CD4-positive, alpha-beta T cell treated with Interferon alpha-2 for 1 hour (primary cell): ENCODE measurements at places on chromosomes 1 and 21.

DNA sequence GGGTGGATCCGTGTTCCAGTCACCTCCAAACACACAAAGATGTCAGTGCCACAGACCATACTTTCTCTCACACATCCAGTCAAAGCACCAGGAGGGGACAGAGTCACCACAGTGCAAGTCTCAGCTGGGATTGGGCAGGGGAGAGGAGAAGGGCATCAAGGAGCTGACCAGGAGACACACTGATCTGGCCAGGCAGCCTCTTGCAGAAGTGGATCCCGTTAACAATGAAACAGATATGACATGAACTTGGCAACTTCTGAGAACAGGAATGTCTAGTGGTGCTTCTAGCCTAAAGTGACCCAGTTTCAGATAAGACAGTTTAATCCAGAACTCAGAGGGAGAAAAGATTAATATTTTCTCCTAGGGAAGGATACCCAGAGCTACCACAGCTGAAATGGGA, 71.0 kb downstream of the HIVEP3 start:
- DNase-seq = no peak

DNA sequence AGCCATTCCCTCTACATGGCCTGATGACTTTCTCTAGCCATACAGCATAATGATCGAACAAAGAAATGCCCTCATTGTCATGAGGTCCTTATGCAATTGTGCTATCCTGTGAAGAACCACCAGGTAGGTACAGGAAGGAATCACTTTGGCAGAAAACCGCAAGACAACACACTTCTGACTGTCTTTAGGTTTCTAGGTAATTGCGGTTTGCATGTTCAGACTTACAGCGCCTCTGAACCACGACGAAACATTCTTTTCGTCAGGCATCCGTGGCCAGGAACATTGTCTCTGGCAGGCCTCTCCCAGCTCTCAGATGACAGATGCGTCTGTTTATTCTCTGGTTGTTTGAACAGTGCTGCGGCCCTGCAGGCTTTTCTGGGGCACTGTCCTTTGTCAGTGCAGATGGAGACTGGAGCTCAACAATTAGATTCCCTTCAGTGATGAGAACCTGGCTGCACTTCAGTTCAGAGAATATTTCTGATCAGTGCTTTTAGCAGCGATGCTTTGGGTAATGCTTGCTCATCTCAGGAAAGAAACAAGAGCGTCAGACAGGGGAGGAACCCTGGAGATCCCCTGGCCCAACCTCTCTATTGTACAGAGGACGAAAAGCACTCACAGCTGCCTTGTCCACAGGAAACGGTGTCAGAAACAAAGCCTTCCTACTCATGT, 63.4 kb downstream of the B3GALT5 start:
- no peak for DNase-seq

GRCh38 chr1:82019508-82019907, 218.8 kb downstream of the ADGRL2 start:
- no peak for DNase-seq

DNA sequence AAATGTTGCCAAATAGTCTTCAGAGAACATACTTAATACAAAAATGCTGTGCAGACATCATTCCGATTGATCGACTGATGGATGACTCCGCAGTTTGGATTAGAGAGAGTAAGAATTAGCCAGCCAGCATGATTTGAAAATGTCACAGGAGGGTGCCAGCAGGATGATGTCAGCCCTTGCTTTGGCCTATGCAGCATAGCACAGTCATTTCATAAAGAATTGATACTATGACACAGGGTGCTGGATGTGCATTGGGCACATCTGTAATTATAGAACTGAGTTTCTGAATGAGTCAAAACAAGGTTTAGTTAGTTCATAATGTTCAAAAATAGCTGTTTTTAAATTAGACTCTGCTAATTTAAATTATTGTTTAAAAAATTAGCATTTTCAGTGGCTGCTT, 21.6 kb upstream of the TRAF5 start:
- no peak for DNase-seq

DNA sequence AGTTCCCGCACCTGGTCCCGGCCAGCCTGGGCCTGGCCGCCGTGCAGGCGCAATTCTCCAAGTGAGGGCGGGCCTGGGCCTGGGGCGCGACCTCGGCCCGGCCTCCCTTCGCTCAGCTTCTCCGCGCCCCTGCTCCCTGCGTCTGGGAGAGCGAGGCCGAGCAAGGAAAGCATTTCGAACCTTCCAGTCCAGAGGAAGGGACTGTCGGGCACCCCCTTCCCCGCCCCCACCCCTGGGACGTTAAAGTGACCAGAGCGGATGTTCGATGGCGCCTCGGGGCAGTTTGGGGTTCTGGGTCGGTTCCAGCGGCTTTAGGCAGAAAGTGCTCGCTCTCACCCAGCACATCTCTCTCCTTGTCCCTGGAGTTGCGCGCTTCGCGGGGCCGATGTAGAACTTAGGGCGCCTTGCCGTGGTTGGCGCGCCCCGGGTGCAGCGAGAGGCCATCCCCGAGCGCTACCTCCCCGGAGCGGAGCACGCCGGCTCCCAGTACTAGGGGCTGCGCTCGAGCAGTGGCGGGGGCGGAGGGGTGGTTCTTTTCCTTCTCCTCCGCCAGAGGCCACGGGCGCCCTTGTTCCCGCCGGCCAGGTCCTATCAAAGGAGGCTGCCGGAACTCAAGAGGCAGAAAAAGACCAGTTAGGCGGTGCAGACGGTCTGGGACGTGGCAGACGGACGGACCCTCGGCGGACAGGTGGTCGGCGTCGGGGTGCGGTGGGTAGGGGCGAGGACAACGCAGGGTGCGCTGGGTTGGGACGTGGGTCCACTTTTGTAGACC, 1.2 kb downstream of the OLIG1 start:
- no peak for DNase-seq

- DNase-seq = no peak
Measured at GRCh38 chr21:32183396-32183795, 95.5 kb downstream of the MIS18A start.

- no peak for DNase-seq
Measured at GRCh38 chr1:220872296-220872695, 6.9 kb upstream of the HLX start.

DNA sequence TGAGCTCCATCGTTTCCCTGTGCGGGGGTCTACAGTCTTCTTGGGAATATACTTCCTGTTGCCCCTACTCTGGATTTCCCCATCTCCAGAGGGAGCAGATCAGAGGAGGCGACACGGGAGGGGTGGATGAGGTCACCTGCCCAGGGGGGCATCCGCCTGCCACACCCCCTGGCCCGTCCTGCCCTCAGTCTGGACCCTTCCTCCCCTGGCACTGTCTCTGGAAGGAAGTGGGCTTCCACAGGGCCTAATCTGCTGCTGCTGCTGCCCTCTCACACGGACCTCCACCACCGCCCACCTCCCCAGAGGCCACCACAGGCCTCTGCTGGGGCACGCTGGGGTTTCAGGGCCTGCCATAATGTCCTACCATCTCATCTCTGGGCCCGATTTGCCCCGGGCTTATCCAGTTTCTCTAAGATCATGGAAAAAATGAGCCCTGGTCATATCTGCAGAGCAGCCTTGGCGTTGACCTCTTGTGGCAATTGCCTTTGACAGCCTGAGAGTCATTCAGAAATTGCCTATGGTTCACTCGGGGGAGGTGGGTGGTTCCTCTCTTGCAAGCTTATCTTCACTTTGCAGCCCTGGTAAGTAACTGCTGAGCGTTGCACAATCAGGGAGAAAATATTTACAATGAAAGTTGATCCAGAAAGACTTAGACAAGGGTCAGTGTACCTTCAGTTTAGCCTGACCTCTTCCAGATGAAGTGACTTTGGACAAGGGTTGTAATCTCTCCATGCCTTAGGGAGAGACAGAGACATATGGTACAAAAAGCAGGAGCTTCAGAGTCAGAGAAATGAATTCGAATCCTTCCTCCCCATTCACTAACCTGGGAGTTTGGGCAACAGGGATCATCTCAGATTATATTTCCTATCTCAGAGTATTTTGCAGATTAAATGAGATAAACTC, 252.4 kb downstream of the TOMM20 start:
- DNase-seq = no peak

GRCh38 chr1:201369209-201369608, 8.3 kb downstream of the TNNT2 start:
- DNase-seq = no peak

DNA sequence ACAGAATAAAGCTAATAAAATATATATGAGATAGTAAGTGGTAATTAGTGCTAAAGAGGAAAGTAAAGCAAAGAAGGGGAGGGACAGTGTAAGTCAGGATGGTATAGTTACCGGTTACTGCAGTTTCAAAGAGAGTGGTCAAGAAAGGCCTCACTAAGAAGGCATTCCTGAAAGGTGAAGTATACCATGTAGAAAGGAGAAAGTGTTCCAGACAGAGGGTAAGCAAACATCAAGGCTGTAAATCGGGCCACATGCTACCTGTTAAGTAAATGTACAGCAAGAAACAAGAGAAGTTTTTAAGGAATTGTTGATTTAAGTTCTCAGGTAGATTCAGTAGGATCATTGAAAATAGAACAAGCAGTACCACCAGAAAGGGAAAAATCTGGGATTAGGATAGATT, 9.7 kb downstream of the DESI2 start:
- no peak for DNase-seq

- peak; percentile 58 for DNase-seq
Measured at GRCh38 chr21:41367945-41368734, 6.3 kb downstream of the MX2 start.

DNA sequence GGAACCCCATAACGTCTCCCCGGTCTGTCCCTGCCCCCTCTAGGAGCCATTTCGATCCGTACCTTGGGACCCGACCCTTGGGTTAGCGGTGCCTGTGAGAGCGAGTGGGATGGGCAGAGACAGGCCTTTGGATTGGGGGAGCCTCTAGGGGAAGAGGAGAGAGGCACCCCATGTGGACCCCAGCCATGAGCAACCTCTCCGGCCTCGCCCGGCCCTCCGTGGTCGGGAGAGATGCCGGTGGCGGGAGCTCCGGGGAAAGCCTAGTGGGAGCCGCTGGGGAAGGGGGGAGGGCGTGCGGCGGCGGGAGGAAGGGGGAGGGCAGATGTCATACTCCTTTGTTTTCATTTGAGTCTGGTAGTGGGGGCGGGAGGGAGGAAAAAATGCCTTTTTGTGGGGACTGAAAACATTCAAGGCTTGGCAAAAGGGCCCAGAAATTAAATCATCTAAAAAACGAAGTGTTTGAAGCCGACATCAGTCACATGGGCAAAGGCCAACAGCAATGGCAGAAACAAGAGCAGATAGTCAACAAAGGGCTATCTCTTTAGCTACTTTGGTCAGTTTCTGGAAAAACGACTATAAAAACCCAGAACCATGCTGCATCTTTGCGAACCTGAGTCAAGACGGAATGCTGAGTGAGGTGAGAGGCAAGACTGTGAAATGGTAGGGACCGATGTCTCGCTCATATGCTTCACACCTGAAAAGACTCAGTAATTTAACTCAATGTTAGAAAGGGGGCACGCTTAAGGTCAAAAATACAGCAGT, 758 bp downstream of the PTBP2 start:
- DNase-seq = no peak

- no peak for DNase-seq
Measured at GRCh38 chr1:235024711-235025421, 103.8 kb downstream of the TOMM20 start.

DNA sequence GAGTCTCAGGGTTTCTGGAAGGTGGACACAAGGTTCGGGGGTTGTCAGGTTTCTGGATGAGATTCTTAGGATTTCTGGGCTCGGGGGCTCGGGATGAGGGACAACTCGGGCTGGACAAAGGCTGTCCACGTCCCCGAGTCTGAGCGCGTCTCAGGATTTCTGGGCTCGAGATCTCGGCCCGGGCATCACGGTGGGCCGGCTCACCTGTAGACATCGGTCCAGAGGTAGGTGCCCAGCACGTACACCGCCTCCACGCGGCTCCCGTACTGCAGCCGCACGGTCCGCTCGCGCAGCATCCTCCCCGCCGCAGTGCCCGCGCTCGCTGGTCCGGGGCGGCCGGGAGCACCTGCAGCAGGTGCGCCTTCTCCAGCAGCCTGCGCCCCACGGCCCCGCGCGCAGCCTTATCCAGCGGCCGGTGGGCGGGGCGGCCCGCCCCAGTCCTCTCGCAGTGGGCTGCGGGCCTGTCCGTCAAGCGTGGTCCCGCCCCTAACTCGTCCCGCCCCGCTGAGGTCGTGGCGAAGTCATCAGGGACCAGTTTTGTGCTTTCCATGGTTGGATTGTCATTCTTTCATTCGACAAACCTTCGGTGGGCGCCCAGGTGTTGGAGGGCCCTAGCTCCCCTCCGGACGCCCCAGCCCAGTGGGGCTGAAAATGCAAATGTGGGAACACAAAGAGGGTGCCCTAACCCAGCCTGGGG, at the start of gene PADI2:
Gene PADI2, minus strand, starts transcription at position 376 of the 697 bp plus-strand sequence. Its CDS starts 80 bp downstream, at position 296.
- DNase-seq = peak; percentile 62

DNA sequence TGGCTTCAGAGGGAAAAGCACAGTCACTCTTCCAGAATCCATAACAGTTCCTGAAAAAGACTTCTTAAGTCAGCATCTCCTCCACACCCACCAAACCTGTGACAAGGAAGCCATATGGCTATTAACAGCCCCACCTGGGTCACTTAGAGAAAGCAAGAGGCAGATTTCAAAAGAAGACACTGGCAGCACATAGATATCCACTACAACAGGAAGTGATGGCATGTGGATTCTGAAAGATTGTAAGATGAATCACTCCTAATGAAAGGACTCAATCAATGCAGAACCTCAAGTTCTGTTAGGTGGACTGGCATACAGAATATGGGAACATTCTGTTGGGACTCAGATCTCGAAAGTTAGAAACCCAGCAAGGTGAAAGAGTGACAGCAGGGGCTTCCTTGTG, 365.9 kb downstream of the TGFB2 start:
- DNase-seq = no peak

GRCh38 chr1:72285074-72285425, 2.7 kb upstream of the NEGR1 start:
- no peak for DNase-seq

GRCh38 chr1:186869526-186870228, 40.9 kb downstream of the PLA2G4A start:
- DNase-seq = no peak

DNA sequence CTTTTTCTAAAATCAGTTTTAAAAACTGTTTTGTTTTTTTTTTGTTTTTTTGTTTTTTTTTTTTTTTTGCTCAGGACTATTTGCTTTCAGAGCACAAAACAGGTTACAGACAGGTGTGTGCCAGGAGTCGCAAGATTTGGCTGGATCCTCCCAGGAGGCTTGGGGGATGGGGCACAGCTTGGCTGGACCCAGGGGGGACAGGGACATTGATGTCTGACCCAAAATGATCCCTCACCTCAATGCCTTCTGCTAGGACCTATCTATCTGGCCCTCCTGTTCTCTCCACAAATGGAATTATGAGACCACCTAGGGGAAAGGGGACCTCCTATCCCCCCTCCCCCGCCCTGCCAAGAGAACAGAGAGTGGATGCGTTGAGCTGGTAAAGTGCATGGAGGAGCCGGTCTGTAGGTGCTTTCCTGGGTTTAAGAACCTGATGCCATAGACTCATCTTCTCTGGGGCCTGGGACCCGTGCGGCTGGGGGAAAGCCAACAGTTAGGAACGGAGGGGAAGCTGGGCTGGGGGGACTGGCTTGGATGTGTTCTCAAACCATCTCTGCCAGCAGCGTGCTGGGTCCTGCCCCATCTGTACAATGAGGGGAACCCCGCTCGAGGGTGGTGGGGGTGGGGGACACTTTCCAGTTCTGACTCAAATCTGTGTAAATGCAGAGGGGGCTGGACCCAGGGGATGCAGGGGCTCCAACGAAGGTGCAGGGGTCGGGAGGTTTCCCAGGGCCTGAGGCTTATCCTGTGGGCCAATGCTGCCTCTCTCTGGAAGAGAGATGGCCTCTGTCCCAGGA, 28.9 kb downstream of the RUNX3 start:
- no peak for DNase-seq
